ENCODE measurements at places on chromosomes 5 and 9.

DNA sequence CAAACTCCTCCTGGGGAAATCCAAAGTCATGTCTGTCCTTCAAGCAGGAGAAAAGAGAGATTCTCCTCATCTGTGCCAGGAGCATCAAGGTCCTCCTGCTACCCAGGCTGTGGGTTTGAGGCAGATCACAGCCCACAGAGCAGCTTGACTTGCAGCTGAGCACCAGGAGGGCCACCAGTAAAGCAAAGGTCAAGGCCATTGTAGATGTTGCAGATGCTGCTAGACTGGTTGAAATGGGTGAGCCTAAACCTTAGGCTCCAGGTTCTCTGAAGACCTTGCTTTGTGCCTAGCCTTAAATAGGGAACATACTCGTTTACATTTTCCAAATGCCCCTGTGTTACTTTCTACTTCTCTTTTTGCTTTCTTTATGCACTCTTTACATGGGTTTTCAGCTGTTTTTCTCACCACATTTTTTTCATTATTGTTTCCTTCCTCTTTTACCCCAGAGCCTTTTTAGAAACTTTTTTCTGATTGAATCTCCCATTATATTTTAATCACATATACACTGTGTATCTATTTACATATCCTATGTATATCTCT, at the start of gene IFNA2:
TSS of gene IFNA2 (minus strand) at position 268 of the 540 bp plus-strand sequence. CDS start at position 199, 69 bp downstream.
- no peak for DNase-seq

DNA sequence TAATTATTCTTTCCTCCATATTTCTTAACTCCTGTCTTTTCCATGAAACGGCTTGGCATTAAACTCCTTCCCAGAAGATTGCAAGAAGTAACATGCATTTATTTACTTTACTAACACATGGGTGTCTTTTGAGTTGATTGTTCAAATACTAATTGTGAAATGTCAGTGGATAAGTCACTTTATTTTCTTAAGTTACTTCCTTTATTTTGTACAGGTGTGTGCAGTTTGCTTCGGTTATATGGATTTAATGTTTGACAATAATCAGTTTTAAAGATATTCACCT, 761 bp upstream of the SHOC1 start:
- no peak for DNase-seq

GRCh38 chr5:124210111-124210910, 536.1 kb downstream of the ZNF608 start:
- no peak for DNase-seq

DNA sequence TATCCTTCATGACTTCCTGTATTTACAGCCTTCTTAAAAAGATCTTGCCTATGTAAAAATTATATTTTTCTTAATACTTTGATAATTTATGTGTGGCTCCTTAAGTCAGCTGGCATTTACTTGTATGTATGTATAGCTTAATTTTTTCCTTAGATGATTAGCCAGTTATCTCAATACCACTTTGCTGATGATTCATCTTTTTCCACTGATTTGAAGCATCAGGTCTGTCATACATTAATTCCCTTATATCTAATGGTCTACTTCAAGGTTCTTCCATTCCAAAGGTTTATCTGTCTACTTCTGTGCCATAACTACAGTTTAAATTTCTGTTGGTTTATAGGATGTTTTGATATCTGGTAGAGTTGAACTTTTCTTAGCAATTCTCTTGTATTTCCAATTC, 44.9 kb upstream of the MTMR12 start:
- no peak for DNase-seq

DNA sequence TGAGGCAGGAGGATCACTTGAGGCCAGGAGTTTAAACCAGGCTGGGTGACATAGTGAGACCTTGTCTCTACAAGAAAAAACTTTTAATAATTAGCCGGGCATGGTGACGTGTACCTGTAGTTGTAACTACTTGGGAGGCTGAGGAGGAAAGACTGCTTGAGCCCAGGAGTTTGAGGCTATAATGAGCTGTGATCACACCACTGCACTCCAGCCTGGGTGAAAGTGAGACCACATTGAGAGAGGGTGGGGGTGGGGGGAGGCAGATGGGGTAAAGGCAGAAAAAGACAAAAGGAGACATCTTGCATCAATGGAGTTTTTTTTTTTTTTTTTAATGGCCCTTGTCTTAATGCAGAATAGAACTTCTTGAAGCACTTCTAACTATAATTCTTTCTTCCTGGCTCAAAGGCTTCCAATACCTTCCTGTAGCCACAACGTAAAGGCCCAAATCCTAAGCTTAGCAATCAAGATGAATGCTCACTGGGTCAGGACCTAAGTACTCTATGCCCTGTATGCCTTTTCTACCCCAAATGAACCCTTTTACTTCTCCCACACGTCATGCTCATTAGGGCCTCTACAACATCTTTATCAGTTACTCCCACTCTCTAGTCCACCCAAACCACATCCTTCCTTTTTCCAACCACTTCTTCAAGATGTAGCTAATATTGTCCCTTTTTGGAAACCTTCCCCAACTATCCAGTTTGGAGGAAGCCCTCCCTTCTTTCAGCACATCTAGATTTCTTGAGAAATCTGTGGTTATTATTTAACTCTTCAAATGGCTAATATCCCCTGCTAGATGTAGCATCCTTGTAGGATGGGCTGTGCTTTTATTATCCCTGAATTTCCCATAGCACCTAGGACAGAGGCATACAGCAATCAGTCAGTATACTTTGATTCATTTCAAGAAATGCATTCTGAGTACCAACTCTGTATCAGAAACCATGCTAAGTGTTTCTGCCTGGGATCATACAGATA, 40.8 kb downstream of the CSF2 start:
- DNase-seq = no peak

- no peak for DNase-seq
Measured at GRCh38 chr9:132341177-132341840, 13.5 kb downstream of the SETX start.

DNA sequence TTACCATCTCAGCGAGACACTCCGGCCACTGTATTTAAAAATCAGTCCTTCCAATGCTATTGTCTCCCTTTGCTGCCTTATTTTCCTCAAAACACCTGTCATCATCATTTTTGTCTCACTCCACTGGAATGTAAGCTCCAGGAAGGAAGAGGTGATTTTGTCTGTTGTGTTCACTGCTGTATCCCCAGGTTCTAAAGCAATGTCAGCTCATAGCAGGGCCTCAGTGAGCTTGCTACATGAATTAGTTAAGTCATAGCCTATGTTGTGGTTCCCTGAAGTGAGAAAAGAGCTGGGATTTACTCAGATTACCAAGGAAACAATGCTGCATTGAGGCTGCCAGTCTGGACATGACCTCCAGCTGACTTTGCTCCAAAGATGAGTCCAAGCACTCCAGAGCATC, 137.6 kb upstream of the RASEF start:
- no peak for DNase-seq

DNA sequence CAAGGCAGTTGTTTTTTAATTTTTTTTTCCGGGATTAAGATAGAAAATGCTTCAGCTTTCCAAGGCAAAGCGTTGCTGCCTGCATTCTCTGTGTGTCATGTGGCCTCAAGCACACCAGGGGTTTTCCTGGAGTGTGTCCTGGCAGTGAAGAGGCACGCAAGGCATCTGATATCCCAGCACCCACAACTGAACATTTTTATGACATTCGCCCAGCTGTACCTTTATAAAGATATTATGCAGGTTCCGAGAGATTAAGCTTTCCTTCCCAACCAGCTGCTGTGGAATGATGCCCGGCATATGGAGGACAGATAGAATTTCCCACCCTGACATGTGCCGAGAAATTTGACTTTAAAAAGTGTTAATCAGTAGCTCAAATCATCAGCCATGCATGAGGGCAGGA, 205.6 kb downstream of the GADD45G start:
- DNase-seq = peak; percentile 37

DNA sequence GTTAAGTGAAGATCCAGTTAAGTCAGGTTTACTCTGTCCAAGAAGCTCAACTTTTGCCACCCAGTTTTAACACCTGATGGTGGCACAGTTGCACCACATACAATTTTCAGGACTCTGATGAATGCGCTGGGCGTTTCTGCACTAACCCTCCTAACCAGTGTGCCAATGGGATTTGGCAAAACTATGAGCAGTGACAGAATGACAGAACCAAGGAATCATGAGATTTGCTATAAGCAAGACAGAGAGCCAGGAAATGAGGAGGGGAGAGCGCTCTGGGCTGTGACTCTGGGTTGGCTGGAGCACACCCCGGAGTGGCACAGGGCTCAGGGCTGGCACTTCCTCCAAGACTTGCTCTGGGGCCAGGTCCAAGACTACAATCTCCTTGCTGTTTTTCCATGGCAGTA, 84.1 kb downstream of the SH3PXD2B start:
- no peak for DNase-seq

- peak; percentile 44 for DNase-seq
Measured at GRCh38 chr9:127194881-127195713, 69.5 kb upstream of the GARNL3 start.

GRCh38 chr5:123928401-123928800, 416.4 kb downstream of the CSNK1G3 start:
- no peak for DNase-seq

DNA sequence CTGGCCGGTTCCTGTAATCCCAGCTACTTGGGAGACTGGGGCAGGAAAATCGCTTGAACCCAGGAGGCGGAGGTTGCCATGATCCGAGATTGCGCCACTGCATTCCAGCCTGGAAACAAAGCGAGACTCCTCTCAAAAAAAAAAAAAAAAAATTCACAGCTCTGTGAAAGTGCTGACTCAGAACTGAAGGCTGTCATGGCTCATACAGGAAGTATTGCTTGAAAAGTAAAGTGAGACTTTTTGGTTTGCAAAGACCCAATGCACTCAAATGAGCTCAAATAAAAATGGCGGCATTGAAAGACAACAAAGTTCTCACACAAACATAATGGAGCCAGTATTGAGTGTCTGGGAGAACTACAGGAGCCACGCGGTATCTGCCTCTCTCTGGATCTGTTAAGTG, 202.1 kb downstream of the FBXL7 start:
- DNase-seq = peak; percentile 23

- no peak for DNase-seq
Measured at GRCh38 chr9:97811533-97812246, 41.3 kb upstream of the FOXE1 start.

- DNase-seq = no peak
Measured at GRCh38 chr9:20462410-20462809, 159.9 kb downstream of the MLLT3 start.

GRCh38 chr9:128006332-128006996, 25.7 kb upstream of the EEIG1 start:
- no peak for DNase-seq

GRCh38 chr9:16446636-16447035, 423.8 kb downstream of the BNC2 start:
- no peak for DNase-seq

DNA sequence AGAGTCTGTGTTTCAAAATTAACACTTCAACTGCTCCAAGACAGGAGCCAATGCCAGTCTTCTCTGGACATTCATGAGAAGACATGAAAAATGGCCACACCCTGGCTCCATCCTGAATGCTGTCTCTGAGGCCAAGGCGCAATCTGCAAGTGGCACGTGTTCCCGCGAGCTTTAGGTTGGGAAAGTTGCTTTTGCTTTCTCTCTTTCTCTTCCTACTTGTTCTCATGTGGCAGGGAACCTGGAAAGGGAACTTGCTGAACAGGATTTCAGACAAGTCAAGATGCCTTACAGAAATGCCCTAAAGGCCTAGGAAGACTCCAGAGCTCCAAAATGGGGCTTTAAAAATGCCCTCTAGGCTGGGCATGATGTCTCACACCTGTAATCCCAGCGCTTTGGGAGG, 91.9 kb upstream of the OTULINL start:
- DNase-seq = no peak

DNA sequence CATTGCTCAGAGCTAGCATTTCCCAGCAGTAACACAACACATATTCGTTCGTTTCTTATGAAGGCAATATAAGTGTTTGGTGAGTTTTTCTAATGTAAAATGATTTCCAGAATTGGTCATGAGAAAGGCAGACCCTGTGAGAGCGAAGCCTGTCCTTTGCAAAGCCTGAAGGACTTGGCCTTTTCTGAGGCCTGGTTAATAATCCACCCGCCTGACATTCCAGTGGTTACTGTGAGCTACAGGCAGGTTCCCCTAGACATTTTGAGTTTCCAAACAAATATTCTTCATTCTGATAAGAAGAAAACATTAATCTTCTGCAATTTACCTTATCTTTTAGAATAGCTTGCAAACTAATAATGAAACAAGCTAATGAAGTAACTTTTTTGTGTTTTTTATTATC, 38.0 kb downstream of the ADAMTS16 start:
- peak; percentile 58 for DNase-seq

- no peak for DNase-seq
Measured at GRCh38 chr5:117262572-117263131, 688.0 kb upstream of the SEMA6A start.

DNA sequence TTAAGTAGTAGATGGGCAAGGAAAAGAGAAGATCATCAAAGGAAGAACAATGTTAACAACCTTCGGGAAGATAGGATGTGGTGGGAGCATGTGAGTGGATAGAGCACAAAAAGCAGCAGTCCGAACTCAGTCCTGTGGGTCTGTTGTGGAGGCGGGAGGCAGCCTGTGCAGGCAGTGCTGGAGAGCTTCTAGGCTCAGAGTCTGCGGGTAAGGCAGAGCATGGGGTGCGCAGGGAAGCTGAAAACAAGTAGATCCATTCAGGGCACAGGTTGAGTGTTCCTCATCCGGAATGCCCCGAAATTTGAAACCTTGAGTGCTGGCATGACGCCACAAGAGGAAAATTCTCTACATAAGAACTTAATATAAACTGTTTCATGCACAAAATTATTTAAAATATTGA, 84.9 kb downstream of the PPIC start:
- no peak for DNase-seq

DNA sequence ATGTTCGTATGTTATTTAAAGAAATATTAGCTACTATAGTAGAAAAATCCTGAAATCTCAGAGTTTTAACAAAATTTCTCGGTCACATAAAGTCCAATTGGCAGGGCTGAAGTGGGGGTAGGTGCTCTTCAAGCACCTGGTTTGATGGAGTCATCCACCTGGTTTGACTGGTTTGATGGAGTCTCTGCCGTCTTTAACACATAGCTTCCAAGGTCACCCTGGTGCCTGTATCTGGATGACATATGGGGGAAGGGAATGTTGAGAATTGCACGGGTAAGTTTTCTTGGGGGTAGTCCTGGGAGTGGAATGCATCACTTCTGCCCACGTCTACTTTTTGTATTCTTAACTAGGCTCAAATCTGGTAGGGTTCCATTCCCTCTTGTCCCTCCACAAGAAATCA, 351.2 kb downstream of the SH3GL2 start:
- DNase-seq = no peak

- DNase-seq = no peak
Measured at GRCh38 chr9:123281659-123282350, 13.4 kb upstream of the STRBP start.

- no peak for DNase-seq
Measured at GRCh38 chr5:151628112-151628823, 37.1 kb upstream of the FAT2 start.

DNA sequence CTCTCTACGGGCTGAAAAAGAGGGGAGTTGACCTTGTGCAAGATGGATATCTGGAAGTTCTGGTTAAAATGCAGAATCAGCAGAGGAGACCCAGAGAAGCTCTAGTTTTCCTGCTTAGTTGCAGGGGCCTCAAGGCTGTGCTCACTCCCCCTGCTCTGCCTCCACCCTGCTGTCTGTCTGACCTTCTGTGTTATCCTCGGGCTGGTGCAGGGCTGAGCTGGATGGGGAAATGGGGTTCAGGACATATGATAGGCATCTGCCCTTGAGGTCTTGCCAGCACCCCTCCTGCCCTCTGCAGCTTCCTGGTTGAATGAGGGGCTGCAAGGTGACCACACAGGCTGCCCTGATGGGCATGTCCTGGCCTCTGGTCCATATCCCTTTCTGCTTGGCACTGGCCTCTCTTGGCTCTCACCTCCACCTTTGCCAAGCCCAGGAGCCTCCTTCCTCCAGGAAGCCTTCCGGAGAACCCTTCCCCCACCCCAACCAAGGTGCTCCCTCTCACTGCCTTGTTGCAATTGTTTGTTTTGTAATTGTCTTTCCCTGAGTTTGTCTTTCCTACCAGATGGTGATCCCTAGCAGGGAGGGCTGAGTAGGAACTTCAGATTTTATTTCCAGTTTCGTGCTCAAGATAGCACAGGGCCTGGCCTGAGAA, 1.3 kb downstream of the TMEM268 start:
- DNase-seq = no peak

Data from kidney epithelial cell (primary cell).